ENCODE measurements at places on chromosomes 1 and 21.
A peak's percentile ranks its signal among the peaks of the same experiment; 100 is the strongest.

DNA sequence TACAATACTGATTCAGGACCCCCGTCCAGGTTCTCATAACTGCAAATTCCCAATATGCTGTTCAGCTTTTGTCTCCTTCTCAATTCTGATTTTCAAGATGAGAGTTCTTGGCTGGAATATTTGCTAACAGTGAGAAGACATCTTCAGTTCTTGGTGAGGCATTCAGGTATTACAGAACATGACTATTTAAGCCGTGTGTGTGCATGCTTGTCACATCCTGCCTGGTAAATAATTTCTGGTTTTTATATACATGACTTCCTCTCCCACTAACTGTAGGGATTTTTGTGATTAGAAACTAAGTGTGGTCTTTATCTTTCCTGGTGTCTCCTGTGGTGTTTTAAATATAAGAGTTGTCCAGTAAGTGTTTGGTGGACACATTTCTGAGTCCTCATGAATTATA, 10.2 kb upstream of the SLC19A2 start:
- no peak for DNase-seq

GRCh38 chr1:22231995-22232690, 89.2 kb upstream of the WNT4 start:
- DNase-seq: no peak

GRCh38 chr1:27672750-27673112, 739 bp upstream of the IFI6 start:
- DNase-seq: no peak

GRCh38 chr1:94741510-94741909, 78.6 kb upstream of the SLC44A3 start:
- DNase-seq: no peak

GRCh38 chr1:169608226-169608625, 21.7 kb downstream of the SELP start:
- DNase-seq: no peak

DNA sequence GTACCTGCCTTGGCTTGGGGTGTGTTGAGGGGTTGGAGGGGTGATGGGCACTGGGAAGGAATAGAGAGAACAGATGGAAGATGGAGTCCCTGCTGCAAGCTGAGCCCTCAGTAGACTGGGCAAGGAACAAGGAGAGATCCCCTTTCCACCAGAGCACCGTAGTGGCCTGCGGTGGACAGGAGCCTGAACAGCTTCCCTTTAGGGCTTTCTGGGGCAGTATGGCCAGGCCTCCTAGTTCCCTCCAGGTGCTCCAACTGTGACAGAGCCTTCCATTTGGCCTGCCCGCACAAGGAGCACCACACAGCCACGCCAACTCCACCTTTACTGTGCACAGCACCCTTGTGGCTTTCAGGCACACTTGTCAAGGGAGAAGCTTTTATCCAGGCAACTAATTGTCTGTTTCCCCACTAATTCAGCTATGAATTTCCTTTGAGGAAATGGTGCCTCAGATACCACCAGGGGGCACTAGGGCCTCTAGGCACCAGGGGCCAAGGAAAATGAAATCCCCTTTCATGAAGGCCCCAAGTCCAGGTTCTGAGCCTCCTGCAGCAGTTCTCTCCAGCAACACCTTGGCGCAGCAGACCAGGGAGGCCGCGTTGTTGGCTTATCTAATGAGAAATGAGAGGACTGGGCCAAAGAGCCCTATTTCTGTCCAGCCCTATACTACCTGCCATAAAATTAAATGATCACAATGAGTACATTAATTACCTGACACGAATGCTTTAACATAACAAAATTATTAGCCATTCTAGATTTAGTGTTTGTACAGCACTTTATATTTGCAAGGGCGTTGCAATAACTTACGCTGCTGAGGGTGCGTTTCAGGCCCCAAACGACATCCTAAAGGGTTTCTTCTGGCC, 23.1 kb upstream of the ERI3 start:
- peak; percentile 17 for DNase-seq

DNA sequence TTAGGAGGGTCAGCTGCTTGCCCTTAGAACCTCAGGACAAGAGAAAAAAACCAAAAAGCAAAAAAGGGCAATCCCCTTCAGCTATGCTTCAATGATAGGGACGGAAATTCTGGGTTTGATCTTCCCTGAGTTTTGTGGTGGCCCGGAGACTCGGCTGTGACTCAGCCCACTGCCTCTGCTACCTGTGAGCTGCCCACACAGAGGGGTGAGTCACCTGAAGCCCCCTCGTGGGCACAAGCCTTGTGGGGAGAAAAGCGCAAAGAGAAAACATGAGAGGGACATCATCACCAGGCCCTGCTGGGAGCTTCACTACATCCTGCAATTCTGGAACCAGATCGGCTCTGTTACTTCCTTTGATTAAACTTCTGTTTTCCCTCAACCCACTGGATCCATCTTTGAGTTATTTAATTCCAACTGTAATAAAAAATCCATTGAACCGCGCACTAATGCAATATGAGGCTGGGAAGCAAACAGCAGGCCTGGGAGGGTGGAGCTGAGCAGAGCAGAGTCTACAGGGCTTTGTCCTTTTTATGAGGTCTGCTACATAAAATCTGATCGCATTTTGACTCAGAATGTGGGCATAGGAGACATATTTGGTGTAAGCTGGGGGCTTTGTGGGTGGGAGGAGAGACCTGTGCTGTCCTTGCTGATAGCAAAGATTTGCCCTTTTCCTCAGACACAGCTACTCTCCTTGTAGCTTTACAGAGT, 58.7 kb upstream of the STUM start:
- DNase-seq: no peak

- DNase-seq: no peak
Observed at GRCh38 chr21:31497914-31498313, 153.9 kb upstream of the TIAM1 start.

DNA sequence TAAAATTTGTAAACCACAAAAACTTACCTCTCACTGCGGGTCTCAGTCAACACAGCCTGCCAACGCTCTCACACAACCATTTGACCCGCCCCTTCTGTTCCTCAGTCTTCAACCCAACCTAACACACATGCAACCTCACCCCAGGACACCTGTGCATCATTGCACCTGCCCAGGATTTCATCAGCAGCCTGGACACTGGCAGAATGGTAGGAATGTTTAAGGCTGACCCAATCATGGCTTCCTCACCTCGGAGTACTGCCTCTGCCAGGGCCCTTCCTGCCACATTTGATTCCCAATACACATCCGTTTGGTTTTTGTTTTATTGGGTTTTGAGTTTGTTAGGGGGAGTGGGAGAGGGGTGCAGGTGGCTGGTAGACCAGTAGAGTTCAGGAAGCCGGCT, 40.7 kb downstream of the TOMM20 start:
- DNase-seq: no peak

- no peak for DNase-seq
Observed at GRCh38 chr1:167288390-167289074, 67.8 kb downstream of the POU2F1 start.

DNA sequence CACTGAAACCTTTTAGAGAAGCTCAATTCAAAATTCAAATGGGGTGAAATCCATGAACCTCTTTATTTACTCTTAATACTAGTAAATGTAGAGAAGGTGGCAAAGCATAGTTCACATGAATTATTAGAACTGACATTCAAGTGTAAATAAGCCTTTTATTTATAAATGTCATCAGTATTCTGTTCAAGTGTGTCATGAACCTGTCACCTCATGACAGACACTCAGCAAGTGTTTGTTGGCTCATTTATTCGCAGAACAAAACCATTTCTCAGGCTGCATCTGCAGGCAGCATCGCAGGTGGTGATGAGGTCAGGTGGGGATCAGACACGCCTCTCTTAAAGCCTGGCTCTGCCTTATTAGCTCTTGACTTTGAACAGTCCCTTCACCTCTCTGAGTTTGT, 116.6 kb downstream of the SETD4 start:
- no peak for DNase-seq

DNA sequence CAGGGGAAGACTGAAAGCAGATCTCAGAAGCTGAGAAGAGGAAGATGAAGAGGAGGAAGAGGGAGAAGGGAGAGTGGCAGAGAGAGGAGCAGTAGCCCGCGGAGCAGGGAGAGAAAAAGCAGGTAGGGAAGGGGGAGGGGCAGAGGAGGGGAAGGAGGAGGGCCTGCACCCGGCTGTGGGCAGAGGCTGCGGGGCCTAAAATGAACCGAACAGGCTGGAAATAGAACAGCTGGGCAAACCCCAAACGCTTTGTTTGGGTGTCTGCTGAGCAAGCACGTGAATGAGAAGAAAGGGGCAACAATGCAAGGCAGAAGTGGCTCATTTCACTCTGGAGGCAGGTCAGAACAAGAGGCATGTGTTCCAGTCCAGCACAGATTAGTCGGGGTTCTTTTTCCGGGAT, 33.5 kb downstream of the KCNC4 start:
- DNase-seq: no peak

DNA sequence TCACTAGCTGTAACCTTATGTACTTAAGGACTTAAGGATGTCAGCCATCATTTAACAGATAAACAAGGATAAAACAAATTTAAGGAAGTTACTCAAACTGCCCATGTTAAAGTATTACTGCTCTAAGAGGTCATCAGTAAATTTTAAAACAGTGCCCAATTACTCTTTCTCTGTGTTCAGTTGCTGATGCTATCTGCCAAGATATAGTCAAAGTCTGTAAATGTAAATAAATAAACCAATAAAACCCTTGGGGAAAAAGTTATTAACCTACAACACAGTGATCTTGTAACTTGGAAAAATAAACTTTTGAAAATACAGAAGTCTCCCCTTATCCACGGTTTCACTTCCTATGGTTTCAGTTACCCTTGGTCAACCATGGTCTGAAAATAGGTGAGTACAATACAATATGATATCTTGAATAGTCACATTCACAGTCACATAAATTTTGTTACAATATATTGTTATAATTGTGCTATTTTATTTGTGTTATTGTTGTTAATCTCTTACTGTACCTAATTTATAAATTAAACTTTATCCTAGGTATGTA, 501.8 kb downstream of the LMO4 start:
- DNase-seq: no peak

DNA sequence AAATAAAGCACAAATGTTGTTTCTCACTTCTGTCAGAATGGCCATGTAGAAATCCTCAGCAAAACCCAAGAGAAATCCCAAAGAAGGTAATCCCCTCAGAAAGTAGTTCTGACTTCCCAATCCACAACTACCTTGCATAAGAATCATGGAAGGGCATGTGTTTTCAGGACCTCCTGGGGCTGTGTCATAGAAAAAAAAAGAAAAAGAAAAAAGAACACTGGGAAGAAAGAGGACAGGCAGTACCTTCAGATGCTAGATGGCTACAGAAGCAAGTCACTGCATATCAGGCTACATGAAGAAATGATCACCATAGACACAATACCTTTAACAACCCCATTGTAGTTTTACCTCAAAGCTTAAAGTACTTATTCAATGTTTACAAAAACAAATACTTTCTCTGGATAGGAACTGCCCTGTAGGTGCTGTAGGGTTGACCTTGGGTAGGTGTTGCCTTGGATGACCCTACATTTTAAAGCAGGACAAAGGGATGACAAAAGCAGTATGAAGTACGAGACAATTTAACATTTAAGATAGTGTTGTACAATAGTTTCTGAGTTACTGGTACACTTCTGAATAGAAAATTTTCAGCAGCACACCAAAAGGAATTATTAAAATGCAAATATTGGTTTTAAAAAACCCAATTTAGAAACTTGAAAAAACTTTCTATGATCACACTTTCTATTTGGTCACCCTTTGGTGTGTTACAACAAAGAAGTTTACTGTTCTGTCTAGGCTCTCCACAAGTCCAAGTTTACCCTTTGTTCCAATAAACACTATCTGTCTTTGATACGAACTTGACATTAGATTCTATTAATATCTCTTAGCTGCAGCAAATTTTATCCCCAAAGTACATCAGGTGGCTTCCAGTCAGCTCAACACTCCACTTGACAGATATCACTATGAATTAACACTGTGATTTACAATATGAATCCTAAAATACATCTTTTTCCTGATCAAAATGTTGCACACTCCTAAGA, 5.0 kb downstream of the TRIT1 start:
- DNase-seq: no peak

GRCh38 chr1:226706684-226707083, 32.4 kb downstream of the ITPKB start:
- no peak for DNase-seq

GRCh38 chr1:51898090-51898734, 19.7 kb upstream of the NRDC start:
- no peak for DNase-seq

GRCh38 chr1:63713627-63714481, 60.0 kb upstream of the ROR1 start:
- no peak for DNase-seq

- DNase-seq: no peak
Observed at GRCh38 chr1:59150577-59151386, 146.1 kb upstream of the FGGY start.

DNA sequence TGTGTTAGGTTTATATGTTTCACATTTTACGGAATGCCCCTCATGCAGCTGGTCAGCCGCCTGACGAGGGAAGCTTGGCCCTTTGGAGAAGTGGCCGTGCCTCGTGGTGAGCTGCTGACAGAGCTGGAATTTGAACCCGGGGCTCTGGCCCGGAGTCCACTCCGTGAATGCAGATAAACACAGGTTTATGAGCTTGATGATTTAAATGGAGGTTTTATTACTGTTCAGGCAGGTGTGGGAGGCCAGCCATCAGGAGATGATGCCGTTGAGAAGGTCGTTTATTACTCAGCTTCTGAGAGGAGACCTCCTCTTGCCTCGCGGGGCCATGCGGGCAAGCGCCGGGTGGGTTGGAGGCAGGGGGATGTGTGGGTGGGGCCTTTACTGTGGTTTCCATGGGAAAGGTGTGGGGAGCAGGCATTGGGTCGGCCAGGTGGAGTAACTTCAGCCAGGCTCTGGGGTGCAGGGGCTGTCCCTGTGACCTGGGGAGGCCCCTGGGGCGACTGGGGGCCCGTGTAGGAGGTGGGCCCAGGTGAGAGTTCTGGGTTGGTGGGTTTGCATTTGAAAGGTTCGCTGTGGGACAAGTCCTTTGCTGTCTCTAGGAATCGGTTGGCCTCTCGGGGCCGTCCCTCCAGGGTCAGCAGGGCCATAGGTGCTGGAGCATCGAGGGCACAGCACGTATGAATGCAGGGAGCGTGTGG, 22.0 kb downstream of the PRKCZ start:
- no peak for DNase-seq

GRCh38 chr1:43512681-43513080, 18.0 kb upstream of the PTPRF start:
- no peak for DNase-seq

GRCh38 chr1:233015965-233016364, 65.6 kb downstream of the NTPCR start:
- DNase-seq: no peak
